Activated T-cell treated with anti-CD3 and anti-CD28 coated beads, Interleukin-2, amount 50 U/mL, for 72 hours (primary cell): ENCODE measurements at places on chromosomes 4 and X. TPM values are rescaled to one million over a fixed set of nuclear protein-coding genes. Genes with fewer than 3 reads are reported as not detected.

Gene PDLIM3
- total RNA-seq, result 7.4 TPM

Gene SORCS2
- total RNA-seq, result 0.05 TPM

Gene EPHA5
- total RNA-seq, result not detected

Gene HNRNPD
- 255 TPM for total RNA-seq

Gene STPG2
- not detected for total RNA-seq

Gene SSX3
- not detected for total RNA-seq

Gene ADGRG2
- total RNA-seq, result not detected

Gene GABRA4
- total RNA-seq, result not detected

Gene H2BW1
- total RNA-seq, result not detected

Gene UCP1
- total RNA-seq, result not detected

Gene WNK3
- total RNA-seq, result 1.4 TPM

Gene GPC3
- total RNA-seq, result 0.41 TPM

Gene LIMCH1
- total RNA-seq, result not detected

Gene KCND1
- total RNA-seq, result 8.3 TPM

Gene PPARGC1A
- total RNA-seq, result not detected

DNA sequence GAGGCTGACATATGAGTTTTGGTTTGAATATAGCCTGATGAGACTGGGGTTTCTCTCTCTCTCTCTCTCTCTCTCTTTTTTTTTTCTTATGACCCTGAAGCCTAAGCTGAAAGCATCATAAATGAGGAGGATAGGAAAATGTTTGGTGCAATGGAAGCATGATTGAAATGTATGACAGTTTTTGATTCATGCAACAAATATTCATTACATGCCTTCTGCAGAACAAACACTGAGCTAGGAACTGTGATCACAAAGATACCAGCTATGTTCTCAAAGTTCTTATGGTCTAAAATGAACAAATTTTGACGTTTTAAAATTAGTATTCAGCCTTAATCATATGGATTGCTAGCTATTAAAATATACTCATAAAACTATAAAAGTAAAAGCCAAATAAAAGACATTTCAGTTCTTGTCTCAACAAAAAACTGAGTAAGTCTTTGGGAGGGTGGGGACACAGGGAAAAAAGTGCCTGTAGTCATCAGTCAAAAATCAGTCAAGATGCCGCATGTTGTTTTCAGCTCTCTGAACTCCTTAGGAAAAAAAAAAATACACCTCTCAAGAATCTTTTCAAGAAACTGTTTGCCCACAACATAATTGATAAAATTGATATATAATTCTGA lies 57.2 kb downstream of the NKX6-1 start:
- DNase-seq, result no peak

- peak; percentile 37 for DNase-seq
These were observed 219.7 kb downstream of the DCLK2 start for GRCh38 chr4:150297861-150298474.

DNA sequence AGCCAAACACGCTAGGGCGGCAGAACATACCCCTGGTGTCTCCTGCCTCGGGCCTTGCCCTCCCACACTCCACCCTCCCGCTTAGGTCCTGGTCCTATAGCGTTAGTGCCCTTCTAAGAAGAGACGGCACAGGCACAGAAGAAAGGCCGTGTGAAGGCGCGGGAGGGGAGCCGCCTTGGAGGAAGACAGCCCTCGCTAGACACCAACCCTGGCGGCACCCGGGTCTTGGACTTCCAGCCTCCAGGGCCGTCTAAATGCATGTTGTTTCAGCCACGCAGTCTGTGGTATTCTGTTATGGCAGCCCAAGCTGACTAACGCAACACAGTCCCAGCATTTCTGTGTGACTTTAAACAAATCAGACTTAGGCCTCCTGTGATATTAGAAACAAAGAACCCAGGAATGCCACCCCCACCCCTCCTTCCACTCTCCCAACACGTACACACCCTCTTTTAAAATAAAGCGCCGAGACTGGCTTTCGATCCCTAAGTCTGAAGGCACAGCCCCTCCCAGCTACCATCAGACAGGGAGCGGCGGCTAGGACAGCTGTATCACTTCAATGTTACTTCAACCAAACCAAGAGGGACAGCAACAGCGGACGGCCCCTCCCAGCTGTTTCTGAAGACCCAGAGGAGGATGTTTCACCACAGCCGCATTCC lies 128.0 kb downstream of the AFAP1 start:
- DNase-seq, result no peak

- no peak for DNase-seq
These were observed 227.0 kb downstream of the SPRY1 start for GRCh38 chr4:123623611-123624010.

DNA sequence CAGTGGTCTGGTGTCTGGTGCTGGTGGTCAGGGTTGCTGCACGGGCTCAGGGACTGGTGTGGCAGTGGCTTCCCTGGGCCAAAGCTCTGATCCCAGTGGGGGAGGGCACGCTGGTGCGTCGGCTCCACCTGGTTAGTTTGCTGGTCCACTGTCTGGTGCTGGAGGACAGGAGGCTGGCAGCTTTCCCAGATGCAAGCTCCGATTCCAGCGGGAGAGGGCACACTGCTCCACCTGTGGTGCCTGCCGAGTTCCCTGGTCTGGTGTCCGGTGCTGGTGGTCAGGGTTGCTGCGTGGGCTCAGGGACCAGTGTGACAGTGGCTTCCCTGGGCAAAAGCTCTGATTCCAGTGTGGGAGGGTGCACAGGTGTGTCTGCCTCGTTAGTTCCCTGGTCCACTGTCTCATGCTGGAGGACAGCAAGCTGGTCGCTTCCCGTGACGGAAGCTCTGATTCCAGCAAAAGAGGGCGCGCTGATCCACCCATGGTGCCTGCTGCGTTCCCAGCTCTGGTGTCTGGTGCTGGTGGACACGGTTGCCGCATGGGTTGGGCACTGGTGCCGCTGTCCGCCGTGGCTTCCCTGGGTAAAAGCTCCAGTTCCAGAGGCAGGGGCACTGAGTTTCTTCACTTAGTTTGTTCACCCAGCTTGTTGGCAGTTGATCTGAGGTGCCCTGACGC lies 5.8 kb downstream of the VMA21 start:
- no peak for DNase-seq

DNA sequence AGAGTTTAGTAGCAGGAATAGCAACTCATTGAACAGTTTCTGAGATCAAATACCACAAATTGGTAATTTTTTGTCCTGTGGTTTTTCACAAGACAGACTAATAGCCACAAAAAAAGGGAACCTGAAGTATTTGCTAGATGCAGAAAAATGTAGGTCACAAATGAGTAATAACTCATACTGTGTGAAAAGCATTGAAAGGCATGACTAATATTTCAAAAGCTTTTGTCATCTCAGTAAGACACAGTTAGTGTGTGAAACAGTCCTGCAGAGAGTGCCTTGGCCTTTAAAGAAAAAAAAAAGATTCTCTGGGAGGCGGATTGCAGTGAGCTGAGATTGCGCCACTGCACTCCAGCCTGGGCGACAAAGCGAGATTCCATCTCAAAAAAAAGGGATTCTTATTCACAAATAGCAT lies 31.4 kb upstream of the SLC25A31 start:
- no peak for DNase-seq

DNA sequence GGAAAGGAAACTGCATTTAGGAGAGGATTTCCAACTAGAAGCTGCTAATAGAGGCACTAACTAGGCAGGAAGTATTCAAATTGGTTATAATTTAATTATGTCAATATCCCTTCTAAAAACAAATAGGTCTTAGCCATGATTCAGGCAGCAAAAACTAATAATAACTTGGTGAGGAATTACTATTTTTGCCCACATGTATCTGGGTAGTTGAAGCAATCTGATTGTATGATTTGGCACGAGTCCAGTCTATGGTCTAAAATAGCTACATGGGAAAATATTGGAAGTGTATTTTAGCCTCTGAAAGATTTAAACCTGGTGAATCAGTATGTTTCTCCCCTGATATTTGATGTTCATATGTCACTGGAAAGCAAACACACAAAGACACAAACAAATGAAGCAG lies 62.2 kb downstream of the MFAP3L start:
- no peak for DNase-seq

DNA sequence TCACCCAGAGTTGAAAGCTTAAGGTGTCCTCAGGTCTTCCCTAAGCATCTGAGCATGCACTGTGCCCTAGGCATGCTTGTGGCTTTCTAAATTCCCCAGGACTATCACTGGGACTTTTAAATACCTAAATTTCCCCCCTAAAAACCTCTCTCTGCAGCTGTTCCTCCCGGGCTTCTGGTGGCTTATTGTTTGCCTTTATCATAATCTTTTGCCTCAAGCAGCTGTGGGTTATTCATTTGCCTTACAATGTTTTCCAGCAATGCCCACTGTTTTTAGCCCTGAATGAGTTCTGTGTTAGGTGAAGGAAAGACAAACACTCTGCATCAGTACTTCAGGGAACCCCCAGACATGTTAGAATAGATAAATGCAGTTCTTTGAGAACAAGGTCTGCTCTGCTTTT lies 455.0 kb downstream of the ZIC3 start:
- DNase-seq, result no peak

DNA sequence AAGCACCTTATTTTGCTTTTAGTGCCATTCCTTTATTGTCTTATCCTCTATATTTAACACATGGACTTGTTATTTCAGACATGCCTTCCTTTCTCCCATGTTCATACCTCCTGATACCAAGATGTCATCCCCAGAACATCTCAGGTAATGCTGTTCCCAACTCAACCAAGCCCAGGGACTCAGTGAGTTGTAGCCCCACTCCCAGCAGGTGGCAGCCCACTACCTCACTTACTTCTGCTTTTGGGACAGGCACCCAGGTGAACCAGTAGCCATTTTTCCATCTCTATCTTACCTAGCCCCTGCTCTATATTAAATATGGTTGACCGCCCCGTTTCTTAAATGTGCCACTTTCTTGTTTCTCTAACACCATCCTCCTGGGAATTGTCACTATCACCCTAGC lies 199.0 kb downstream of the DCHS2 start:
- peak; percentile 3 for DNase-seq

DNA sequence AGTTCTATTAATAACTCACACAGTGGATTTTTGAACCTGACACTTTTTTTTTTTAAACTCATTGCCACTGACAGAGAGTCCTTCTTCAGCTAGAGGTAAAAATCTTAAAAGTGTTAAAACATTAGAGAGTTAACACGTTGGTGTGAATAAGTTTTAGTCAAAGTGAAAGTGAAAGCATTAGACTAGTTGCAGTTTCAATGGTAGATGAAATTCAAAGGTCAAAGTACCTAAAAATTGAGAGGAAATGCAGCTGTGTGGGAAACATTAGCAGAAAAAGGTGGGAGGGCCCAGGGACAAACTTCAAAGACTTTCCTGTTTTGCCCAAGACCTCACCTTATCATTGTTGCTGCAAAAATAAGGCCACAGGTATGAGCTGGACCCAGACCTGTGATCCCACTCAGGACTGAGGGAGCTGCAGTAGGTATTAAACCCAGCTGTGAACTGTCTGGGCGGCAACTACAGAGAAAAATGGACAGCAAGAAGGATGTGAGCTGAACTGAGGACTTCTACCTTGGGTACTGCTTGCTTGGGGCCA lies 17.6 kb upstream of the GABRA4 start:
- DNase-seq, result no peak

DNA sequence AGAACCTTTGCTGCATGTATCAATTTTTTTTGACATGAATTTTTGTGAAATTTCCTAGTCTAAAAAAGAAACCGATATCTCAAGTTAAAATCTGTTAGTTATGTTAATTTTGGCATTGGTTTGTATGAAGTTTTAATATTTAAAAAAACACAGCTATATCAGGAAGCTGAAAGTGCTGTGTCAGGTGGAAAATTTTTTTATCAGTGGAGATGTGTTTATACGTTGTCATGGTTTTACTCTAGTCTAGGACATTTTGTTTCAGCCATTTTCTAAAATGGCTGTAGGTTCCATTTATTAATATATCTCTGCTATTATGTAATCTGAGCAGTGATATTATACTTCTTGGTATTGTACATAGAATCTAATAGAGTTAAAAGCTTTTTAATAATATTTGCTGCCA lies 34.2 kb downstream of the OCRL start:
- no peak for DNase-seq

- no peak for DNase-seq
These were observed 743 bp downstream of the NKAP start for GRCh38 chrX:119942831-119943184.

- peak; percentile 39 for DNase-seq
These were observed 13.4 kb downstream of the LEF1 start for GRCh38 chr4:108155373-108155772.

GRCh38 chrX:153371256-153371655 lies 29.9 kb downstream of the PNMA6E start:
- DNase-seq, result no peak

DNA sequence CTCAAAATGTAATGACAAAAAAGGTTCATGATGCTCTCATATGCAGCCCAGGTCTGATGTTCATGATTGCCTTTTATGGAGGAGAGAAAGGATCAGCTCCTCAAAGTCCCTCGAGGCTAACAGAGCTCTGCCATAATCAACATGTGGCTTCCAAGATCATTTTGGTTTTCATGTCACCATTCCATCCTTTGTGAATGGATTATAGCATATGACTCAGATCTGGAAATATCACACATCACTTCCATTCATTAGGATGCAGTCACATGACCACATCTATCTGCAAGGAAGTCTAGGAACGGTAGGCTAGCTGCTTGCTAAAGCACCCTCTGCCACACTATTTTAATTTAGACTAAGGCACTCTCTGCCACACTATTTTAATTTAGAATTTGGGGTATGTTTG lies 77.6 kb downstream of the COX18 start:
- DNase-seq, result no peak

DNA sequence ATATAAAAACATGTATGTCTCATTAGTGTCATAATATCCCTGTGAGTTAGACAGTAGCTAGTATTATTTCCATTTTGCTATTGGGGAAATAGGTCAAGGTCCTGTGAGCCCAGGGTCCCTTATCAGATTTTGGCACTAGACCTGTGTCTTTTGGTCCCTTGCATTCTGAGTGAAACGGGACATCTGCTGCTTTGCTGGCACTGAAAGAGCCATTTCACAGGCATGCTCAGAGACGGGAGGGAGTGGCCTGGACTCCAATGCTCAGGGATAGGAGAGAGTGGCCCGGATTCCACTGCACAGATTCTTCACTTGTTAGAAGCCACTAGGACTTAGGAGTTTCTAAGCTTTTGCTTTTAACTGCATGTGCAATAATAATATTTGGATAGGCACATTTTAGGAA lies 177.2 kb downstream of the TSPAN5 start:
- no peak for DNase-seq
